ENCODE measurements at places on chromosomes 3 and 15. TPM values are rescaled to one million over a fixed set of nuclear protein-coding genes. Genes with fewer than 3 reads are reported as not detected.

Gene SNX22
- total RNA-seq, result not detected

Gene PHC3
- total RNA-seq, result 42.0 TPM

Gene SCAMP5
- total RNA-seq, result 6.7 TPM

Gene KIF23
- total RNA-seq, result 68.1 TPM

Gene TTLL13
- total RNA-seq, result not detected

Gene MYLK
- 296 TPM for total RNA-seq

GRCh38 chr15:78090422-78091063, 1.8 kb upstream of the SH2D7 start:
- no peak for DNase-seq

DNA sequence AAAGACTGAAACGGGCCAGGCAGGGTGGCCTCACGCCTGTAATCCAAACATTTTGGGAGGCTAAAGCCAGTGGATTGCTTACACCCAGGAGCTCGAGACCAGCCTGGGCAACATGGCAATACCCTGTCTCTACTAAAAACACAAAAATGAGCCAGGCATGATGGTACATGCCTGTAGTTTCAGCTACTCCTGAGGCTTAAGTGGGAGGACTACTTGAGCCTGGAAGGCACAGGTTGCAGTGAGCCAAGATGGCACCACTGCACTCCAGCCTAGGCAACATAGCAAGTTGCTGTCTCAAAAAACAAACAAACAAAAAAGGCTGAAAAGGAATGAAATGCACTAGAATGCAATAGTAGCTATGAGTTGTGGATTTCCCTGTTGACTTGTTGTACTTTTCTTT, 94.7 kb downstream of the STAG1 start:
- no peak for DNase-seq

DNA sequence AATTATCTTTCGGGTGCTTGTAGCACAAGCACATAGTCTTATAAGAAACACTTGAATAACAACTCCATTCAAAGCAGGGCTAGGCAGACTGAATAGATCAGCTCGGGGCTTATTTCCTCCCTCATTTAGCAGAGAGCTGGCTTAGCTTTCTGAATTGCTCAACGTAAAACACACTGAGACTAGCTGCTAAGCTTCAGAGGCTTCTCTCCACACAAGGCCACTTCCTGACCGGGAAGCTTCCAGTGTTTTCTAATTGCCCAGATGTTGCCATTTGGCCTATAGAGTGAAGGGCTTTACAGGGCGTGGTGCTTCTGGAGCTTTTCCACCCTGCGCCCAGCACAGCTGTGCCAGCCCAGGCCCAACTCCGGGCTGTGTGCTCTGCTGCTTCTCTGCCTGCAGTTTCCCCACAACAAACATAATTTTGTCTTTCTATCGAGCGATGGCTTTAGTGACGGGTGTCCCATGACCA, 16.6 kb downstream of the FAM240A start:
- DNase-seq, result no peak

GRCh38 chr3:133750259-133750656, 4.1 kb downstream of the TF start:
- no peak for DNase-seq

GRCh38 chr15:74872702-74873035, 496 bp downstream of the SCAMP2 start:
- DNase-seq, result no peak

- no peak for DNase-seq
Measured at GRCh38 chr3:105512061-105512460, 145.4 kb downstream of the ALCAM start.

GRCh38 chr3:51955175-51955892, at the start of gene GPR62:
Gene GPR62 (plus strand): TSS chr3:51955381. CDS start chr3:51955653, 272 bp downstream.
- DNase-seq, result no peak

Measured in HFFc6 (cell line).